ENCODE measurements at places on chromosomes 2 and 18.
A peak's percentile ranks its signal among the peaks of the same experiment; 100 is the strongest.

- H3K4me1 ChIP-seq, result no peaks in the 10 kb centered on the region
- H3K36me3 ChIP-seq, result no peaks in the 10 kb centered on the region
- no peak for DNase-seq
- no peaks in the 10 kb centered on the region for H3K27me3 ChIP-seq
Observed at GRCh38 chr2:126802774-126803433, 95.8 kb upstream of the TEX51 start.

- H3K4me1 ChIP-seq, result no peaks in the 10 kb centered on the region
- no peak overlapping the region for H3K4me3 ChIP-seq
- H3K27ac ChIP-seq, result no peak overlapping the region
- no peaks in the 10 kb centered on the region for H3K27me3 ChIP-seq
- H3K36me3 ChIP-seq, result no peaks in the 10 kb centered on the region
Observed at GRCh38 chr18:76051396-76052226, 443.4 kb downstream of the ZNF516 start.

- H3K4me1 ChIP-seq, result peaks cover 14% of the 10 kb centered on the region
- H3K27ac ChIP-seq, result peak overlapping the region; percentile 26
- peak; percentile 77 for DNase-seq
- no peaks in the 10 kb centered on the region for H3K27me3 ChIP-seq
- H3K36me3 ChIP-seq, result 0 out of 2 replicates have a peak, but pooled peaks cover 7% of the 10 kb centered on the region
Observed at GRCh38 chr2:96832754-96833507, 10.9 kb downstream of the ANKRD23 start.

DNA sequence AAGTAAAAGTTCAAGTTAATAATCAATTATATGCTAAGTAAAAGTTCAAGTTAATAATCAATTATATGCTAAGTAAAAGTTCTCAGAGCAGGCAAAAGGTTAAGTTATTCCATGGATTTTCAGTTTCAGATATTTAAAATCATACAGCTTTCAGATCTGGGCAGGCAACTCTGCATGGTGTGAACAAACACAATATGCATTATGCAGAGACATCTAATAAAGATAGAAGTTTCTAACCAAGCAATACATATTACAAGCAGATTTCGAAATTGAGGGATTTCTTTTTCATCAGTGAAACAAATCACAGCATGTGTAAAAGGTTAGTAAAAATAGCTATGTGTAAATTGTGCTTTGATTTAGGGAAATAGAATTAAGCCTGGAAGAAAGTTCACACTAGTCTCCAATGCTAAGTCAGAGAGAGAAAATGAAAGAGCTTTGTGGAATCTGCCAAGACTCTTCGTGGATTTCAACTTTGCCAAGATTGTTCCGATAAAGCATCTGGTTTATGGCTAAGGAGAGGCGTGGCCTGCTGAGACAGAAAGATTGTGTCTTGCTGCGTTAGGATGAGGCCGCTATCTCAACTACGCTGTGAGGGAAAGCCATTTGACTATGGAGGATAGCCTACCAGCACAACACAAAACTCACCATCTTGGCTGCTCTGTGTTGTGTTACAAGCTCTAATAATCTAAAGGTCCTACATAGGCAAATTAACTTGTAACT lies 60.1 kb upstream of the SLC16A14 start:
- no peak overlapping the region for H3K4me3 ChIP-seq
- H3K36me3 ChIP-seq, result no peaks in the 10 kb centered on the region
- H3K27me3 ChIP-seq, result no peaks in the 10 kb centered on the region
- no peak overlapping the region for H3K27ac ChIP-seq
- no peaks in the 10 kb centered on the region for H3K4me1 ChIP-seq

DNA sequence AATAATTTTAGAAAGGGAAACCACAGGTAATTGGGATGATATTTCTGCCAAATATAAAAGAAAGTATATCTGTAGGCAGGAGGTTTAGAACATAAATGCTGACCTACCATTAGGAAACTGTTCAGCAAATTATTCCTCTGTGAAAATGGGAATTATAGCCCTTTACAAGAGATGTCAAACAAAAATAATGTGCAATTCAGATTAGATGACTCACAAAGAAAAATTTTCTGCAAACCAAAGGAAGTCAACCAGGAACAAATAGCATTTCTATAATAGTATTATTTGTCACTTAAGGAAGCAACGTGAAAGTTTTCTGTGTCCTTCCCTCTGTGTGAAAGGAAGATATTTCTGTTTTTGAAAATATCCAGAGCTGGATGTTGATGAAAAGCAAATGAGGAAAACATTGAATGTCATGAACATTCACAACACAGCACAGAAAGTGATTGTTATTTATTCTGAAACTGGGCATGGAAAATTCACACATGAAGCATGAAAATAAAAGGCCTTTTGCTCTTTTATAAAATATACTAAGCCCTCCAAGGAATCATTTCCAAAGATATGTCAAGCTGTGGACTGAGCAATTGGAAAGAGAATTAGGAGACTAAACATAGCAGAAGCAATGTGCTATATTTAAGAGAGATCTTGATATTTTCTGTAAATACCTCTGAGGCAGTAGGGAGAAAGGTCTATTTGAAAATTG lies 57.9 kb upstream of the SPHKAP start:
- no peaks in the 10 kb centered on the region for H3K27me3 ChIP-seq
- H3K4me3 ChIP-seq, result no peak overlapping the region
